ENCODE measurements at places on chromosomes 6 and 20.

DNA sequence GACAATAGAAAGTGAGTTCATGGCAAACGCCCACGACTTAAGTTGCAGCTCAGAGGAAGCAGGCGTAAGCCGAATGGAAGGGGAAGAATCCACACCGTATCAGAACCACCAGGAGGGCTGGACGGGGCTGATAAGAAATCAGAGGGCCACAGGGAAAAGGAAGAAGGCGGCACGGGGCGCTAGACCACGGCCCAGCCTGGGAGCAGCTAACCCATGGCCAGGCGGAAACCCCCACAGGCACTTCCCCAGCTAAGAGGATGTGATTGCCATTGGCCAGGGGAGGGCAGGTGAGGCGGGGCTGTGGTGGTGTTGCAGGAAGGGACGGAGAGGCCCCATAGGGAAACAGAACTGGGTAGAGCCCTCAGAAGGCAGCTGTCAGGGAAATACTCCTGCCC lies 174.0 kb upstream of the AFDN start:
- H3K27me3 ChIP-seq: no peaks in the 10 kb centered on the region
- DNase-seq: no peak

- H3K36me3 ChIP-seq: no peaks in the 10 kb centered on the region
- H3K27me3 ChIP-seq: no peaks in the 10 kb centered on the region
- no peak for DNase-seq
- no peaks in the 10 kb centered on the region for H3K4me1 ChIP-seq
- H3K27ac ChIP-seq: no peak overlapping the region
- no peak overlapping the region for H3K4me3 ChIP-seq
These were observed 1189.1 kb downstream of the GRIK2 start for GRCh38 chr6:102582569-102582968.

DNA sequence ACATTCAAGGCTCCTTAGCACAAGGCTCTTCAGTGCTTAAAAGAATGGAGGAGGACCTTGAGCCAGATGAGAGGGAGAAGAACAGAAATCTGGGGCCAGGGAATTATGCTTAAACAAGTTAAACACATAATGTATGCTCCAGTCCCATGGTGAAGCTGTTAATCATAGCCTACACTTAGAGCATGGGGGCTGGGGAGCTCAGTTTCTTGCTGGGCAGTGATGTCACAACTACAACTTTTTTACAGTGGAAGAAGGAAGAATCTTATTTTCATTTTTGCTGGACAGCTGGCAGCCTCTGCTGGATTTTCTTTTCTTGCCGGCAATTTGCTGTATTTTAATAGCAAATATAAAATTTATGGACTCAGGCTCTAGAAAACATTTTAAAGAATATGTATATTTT lies 432.5 kb downstream of the CD109 start:
- DNase-seq: no peak
- no peaks in the 10 kb centered on the region for H3K27me3 ChIP-seq
- H3K27ac ChIP-seq: no peak overlapping the region

- H3K27ac ChIP-seq: no peak overlapping the region
- H3K27me3 ChIP-seq: no peaks in the 10 kb centered on the region
- no peak overlapping the region for H3K4me3 ChIP-seq
These were observed 39.4 kb downstream of the SCML4 start for GRCh38 chr6:107784669-107785068.

DNA sequence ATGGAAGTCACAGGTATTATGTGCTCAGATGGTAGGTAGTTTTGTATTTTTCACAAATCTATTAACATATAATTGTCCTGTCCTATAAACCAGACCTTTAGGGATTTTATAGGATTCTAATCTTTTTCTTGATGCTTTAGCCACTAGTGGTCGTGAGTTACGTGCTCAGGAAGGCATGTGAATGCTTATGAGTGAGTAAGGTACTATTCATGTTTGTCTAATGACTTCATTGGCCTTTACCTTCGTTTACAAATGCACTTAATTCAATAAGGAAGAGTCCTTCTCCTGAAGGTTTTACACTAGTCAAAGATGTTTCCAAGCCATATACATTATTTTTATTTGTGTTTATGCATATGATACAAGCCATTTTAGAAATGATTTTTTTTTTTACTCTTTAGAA lies 23.0 kb downstream of the PACRG start:
- no peaks in the 10 kb centered on the region for H3K4me1 ChIP-seq
- DNase-seq: no peak
- H3K27ac ChIP-seq: no peak overlapping the region

GRCh38 chr20:50635676-50636600 lies 55.4 kb downstream of the RIPOR3 start:
- peaks cover 9% of the 10 kb centered on the region for H3K4me1 ChIP-seq
- DNase-seq: peak; percentile 56
- H3K27ac ChIP-seq: no peak overlapping the region
- H3K4me3 ChIP-seq: peak overlapping the region; percentile 41

DNA sequence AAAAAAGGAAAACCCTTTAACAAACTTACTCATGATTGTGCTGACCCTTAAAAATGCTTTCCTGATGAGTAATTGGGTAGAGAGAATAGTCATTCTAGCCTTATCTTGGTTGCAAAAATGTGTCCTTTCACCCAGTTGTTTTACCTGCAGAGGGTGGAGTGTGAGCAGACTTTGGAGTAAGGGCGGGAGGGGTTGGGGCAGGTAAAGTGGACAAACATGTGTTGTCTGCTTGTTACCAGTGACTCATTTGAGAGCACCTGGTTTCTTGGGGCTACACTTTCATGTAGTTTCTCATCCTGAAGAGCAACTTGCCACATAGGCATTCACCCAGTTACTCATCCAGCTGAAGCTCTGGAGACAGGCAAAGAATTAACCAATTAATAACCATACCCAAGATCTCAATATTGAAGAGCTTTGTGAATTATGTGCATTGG lies 121.1 kb downstream of the TNFRSF21 start:
- no peak overlapping the region for H3K4me3 ChIP-seq
- H3K27me3 ChIP-seq: no peaks in the 10 kb centered on the region
- DNase-seq: peak; percentile 94

DNA sequence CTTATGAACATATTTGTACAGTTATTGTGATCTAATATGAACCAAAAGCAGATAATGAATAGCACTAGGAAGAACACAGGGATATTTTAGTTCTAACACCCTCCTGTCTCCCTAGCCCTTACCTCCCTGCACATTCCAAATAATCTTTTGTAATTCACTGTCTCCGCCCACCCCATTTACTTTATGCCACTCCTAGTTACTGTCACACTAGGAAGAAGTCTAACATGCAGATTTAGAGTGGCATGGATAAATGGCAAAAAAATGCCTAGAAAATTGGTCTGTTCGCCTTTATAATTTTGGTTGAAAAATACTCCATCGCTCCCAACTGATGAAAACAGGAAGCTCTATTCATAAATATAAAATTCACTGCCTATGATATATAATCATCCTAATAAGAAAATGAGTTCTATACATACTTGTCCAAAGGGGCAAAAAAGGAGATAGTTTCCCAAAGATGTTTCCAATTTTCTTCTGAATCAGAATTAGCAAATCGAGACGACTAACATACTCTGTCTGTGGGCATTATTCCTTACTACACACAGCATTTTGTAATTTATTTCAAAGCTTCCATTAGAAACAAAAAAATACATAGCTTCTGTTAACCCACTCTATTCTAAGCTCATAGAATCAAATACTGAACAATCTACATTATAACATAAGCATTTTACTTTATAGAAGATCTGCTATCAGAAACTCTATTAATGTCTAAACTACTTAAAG lies 1.3 kb upstream of the RUNX2 start:
- H3K4me1 ChIP-seq: no peaks in the 10 kb centered on the region
- H3K36me3 ChIP-seq: no peaks in the 10 kb centered on the region
- DNase-seq: no peak
- H3K4me3 ChIP-seq: no peak overlapping the region

- no peaks in the 10 kb centered on the region for H3K36me3 ChIP-seq
- H3K27ac ChIP-seq: no peak overlapping the region
- no peaks in the 10 kb centered on the region for H3K27me3 ChIP-seq
These were observed 370.2 kb upstream of the EPHA7 start for GRCh38 chr6:93789532-93789931.

- H3K4me1 ChIP-seq: no peaks in the 10 kb centered on the region
- H3K36me3 ChIP-seq: peaks cover 11% of the 10 kb centered on the region
- H3K27ac ChIP-seq: no peak overlapping the region
- no peaks in the 10 kb centered on the region for H3K27me3 ChIP-seq
- no peak overlapping the region for H3K4me3 ChIP-seq
These were observed 184.4 kb downstream of the EYA2 start for GRCh38 chr20:47079047-47079446.

DNA sequence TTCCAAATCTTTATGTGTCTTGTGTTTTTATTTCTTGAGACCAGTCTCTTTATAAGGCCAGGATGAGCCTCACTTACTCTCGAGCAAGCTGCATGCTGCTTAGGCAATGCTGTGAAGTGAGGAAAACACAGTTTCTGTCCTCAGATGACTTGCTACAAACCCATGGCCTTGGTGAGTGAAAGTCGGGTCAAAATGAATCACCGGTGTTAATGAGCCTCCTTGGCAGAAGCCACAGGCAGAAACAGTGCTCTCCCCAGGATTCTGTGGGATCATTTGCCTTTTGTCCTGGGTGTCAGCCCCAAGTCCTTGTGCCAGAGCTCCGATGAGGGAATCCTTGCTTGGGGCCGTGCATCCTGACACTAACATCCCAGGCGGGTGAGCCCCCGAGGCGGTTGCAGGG lies 482.5 kb downstream of the QKI start:
- no peaks in the 10 kb centered on the region for H3K4me1 ChIP-seq
- no peak overlapping the region for H3K27ac ChIP-seq
- no peak overlapping the region for H3K4me3 ChIP-seq

- no peak for DNase-seq
- H3K4me3 ChIP-seq: no peak overlapping the region
- peaks cover 26% of the 10 kb centered on the region for H3K4me1 ChIP-seq
- no peak overlapping the region for H3K27ac ChIP-seq
These were observed 43.1 kb downstream of the JPH2 start for GRCh38 chr20:44143936-44144335.
